Endothelial cell (in vitro differentiated cells): ENCODE measurements at places on chromosomes 13 and 19.

DNA sequence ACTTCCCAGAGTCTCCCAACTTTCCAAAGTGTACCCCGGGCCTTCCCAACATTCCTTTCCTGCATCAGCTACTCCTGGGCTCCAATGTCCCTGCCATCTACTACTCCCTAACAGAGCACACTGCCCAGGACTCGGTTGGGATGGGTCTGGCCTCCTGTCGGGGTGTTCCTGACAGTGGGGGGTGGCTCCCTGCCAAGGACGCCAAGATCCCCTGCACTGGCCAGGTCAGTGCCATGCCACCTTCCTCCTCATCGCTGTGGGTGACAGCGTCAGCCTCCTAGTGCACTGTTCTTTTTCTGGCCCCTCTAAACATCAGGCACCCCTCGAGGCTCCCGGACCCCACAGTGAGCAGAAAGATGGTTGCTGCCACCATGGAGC, 13.8 kb downstream of the EPS15L1 start:
- DNase-seq = no peak

- DNase-seq = no peak
Measured at GRCh38 chr13:75804054-75804453, 167.9 kb downstream of the LMO7 start.

- DNase-seq = no peak
Measured at GRCh38 chr19:45763691-45764294, 5.3 kb downstream of the SIX5 start.

- DNase-seq = no peak
Measured at GRCh38 chr13:40969169-40969901, 49.8 kb downstream of the ELF1 start.

DNA sequence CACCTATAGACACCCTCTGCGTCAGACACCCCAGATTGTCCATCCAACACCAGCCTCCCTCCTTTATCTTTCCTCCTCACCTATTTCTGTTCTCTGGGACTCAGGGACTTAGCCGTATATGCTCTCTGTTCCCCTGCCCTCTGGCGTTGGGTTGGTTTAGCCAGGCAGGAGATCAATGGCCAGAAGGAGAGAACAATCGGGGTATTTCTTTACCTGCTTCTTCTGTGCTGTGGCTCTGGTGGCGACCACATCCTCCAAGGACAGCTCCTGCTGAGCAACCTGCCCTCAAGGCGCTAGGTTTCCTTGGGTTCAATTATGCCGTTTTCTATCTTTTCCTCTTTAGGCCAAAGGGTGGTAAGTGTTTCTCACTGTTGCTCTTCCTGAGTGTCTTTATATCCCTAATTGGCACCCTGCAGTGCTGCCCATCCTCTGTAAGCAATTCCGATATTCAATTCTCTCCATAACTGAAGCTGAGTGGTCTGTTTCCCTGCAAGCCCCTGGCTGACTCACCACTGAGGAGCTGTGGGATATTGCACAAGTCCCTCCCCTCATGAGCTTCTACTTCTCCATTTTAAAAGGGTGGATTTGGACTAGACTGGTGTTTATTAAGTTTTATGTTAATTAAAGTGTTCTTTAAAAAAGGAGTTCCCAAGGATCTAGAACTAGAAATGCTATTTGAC, 63.7 kb upstream of the TMTC4 start:
- no peak for DNase-seq

DNA sequence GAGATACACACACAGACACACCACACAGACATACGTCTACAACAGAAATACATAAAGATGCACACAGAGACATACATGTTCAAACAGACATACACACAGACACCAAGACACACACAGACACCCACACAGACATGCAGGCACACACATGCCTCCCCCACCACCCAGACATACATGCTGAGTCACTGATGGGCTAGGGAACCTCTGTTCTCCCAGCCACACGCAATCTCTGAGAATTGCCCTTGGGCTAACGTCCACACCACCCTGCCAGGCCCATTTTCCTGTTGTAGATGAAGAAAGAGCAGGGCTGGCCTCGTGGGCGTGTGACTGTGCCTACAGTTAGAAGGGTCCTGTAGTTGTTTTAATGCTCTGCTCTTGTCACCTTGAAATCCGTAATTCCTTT, 261.9 kb downstream of the KCNRG start:
- DNase-seq = no peak

DNA sequence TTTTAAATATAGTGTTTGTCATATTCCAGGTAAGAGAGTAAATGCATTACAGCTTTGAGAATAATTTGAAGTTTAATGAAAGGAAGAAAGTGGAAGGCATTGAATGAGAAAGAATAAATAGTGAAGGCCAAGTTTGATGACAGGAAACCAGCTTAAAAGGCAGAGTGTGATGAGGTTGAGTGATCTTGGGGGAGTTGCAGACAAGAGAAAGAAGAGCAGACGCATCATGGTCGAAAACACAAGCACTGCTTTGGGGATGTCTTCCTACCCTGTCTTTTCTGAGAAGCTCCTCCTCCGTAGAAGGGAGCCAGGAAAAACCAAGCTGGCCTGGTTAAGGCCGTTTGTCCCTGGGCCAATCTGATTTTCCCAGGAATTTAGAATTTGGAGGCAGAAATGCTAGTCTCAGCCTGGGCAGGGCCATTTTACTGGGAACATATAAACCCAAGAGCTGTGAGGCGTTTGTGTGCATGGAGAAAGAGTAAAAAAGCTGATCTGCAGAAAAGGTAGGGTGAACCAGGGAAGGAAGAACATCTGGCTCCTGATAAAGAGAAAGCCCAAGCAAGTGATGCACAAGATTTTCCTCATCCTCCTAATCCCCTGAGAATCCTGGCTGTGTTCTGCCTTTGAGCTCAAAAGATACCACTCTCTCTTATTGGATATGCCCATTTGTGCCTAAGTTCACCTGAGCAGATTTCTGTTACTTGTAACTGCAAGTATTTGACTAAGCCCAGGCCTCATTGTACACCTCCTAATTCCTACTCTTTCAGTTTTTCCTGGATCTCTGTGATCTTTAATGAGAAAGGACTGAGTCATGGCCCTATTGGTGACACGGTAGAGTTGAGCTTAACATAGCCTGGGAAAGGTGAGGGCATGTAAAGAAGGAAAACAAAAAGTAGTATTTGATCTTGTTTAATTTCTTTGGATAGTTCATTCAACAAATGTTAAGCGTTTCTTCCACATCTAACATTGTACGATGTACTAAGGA, 80.0 kb downstream of the WDFY2 start:
- no peak for DNase-seq

DNA sequence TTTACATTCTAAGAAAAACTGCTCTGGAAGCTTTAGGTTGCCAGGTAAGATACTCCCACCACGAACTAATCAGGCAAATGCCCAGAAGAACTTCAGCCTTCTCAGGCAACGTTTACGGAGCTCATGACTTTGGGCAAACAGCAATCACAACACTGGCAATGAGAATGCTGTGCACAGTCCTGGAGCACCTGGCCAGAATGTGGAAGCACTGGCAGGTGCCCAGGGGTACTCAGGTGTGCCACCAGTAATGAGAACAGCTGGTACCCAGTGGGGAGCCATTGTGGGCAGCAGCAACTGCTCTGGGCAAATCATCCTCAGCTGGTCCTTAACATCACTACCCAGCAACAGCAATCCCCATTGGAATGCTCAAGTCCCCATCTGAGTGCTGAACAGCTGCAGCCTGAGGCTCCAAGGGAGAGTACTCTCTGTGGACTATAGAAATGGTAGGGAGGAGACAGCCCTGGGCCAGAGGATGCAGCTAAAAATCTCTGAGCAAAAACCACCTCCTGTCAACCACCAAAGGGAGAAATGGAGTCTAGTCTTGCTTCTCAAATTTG, 210.0 kb downstream of the FOXO1 start:
- no peak for DNase-seq

GRCh38 chr19:3890591-3890990, 10.1 kb downstream of the ATCAY start:
- DNase-seq = no peak

GRCh38 chr13:51067210-51067701, 43.8 kb downstream of the C13orf42 start:
- no peak for DNase-seq
